ENCODE measurements at places on chromosomes 2 and 18.

DNA sequence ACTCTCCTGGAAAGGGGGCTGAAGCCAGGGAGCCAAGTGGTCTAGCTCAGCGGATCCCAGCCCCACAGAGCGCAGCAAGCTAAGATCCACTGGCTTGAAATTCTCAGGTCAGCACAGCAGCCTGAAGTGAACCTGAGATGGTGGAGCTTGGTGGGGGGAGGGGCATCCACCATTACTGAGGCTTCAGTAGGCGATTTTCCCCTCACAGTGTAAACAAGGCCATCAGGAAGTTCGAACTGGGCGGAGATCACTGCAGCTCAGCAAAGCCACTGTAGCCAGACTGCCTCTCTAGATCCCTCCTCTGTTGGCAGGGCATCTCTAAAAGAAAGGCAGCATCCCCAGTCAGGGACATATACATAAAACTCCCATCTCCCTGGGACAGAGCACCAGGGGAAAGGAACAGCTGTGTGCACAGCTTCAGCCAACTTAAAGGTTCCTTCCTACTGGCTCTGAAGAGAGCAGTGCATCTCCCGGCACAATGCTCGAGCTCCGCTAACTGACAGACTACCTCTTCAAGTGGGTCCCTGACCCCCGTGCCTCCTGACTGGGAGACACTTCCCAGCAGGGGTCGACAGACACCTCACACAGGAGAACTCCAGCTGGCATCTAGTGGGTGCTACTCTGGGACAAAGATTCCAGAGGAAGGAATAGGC is 282.3 kb upstream of the EPC2 start:
- DNase-seq: no peak

DNA sequence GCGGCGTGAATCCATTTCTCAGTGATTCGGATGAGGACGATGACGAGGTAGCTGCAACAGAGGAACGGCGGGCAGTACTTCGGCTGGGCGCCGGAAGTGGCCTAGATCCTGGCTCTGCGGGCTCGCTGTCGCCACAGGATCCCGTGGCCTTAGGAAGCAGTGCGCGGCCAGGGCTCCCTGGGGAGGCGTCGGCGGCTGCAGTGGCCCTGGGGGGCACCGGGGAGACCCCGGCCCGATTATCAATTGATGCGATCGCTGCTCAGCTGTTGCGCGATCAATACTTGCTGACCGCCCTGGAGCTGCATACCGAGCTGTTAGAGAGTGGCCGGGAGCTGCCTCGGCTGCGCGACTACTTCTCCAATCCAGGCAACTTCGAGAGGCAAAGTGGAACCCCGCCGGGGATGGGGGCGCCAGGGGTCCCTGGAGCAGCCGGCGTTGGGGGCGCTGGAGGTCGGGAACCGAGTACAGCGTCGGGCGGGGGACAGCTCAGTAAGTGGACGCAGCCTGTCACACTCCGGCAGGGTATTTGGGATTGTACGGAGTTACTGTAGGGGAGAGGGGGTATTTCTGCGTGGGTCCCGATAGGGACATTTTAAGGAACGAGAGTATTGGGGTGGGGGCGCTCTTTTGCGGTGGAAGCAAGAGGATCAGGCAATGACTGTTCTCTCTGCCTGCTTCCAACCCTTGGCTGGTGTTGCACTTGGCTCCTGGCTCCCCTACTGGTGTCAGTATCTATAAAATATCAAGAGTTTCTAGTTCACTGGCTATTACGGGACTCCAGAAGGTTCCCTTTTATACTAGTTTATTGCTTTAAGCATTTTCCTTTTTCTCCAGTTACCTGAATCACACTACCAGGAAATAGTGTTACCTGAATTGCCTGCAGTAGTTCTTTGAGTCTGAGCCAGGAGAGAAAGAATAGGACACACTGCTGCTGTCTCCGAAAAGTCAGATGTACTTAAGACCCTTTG is 772 bp downstream of the RELCH start:
- no peak for DNase-seq

DNA sequence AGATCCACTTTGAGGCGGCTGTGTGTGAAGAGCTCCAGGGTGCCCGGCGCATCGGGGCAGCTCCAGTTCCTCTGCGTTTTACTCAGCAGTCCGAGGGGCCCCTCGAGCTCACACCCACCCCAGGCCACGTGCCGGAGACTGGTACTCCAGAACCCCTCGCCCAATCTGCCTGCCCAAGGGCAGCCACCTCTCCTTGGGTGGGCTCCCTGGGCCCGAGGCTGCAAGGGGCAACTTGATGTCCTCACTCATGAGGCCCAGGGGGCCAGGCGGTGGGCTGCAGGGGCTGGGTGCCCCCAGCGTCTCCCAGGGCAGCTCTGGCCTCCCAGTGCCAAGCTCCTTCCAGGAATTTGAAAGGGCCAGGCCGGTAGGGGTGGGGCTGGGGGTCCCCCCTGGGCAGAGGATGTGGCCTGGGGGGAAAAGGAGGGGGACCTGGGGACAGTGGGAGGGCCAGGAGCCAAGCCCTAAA is 16.7 kb downstream of the RAMP1 start:
- DNase-seq: no peak

GRCh38 chr18:58534535-58535301 is 94.2 kb downstream of the ALPK2 start:
- DNase-seq: no peak
